Mesothelial cell of epicardium (in vitro differentiated cells): ENCODE measurements at places on chromosomes 4 and X.
A peak's percentile ranks its signal among the peaks of the same experiment; 100 is the strongest.

GRCh38 chr4:91035276-91035675, 908.1 kb downstream of the CCSER1 start:
- no peak for DNase-seq

GRCh38 chr4:83012200-83012686, 1.6 kb upstream of the LIN54 start:
- DNase-seq: peak; percentile 25

DNA sequence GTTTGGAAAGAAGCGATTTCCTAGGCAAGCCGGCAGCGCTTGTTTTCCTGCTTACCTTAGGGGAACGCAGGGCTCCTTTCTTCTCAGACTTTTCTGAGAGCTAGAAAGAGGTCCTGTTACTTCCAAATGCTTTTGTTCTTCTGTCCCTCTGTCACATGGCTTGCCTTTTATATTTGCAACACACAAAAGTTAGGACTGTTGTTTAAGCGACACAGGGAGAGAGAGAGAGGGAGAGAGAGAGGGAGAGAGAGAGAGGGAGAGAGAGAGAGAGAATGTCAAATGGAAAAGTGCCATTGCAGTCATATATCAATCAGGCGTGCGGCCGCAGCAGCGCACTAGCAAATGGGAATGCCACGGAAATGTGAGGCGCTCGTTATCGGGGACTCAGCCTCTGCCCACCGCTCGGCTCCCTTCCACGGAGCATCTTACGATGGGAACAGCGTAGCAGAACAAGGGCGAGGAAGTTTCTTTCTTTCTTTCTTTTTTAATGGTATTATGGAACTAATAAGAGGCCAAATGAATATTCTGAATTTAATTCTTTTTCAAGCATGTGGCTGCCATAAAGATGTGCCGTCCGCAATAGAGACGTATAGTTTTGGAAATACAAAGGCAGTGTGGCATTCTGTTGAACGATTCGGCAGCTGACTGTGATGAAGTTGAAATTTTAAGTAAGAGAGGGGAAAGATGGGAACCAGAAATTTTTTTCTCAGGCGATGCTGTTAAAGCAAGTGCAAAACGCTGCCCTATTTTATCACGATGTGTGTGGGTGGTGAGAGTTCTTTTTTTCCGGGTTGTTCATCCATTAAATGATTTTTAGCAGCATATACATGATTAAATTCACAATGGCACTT, at the start of gene NDP:
TSS of gene NDP (minus strand) at position 142 of the 851 bp plus-strand sequence. CDS start 14,745 bp downstream, outside the sequence.
- DNase-seq: no peak

GRCh38 chr4:157804986-157805385, 367.8 kb downstream of the GASK1B start:
- no peak for DNase-seq

GRCh38 chrX:65932173-65933084, 107.5 kb downstream of the VSIG4 start:
- no peak for DNase-seq

- DNase-seq: no peak
Measured at GRCh38 chr4:3819210-3819919, 53.2 kb downstream of the ADRA2C start.

GRCh38 chr4:124851741-124852140, 139.2 kb upstream of the ANKRD50 start:
- DNase-seq: no peak

GRCh38 chr4:153759407-153760316, at the start of gene RNF175:
Gene RNF175, minus strand, starts transcription at chr4:153760024. Its CDS starts 162 bp downstream, at chr4:153759862.
- DNase-seq: peak; percentile 37
